ENCODE measurements at places on chromosomes 7 and 10. TPM values are rescaled to one million over a fixed set of nuclear protein-coding genes. Genes with fewer than 3 reads are reported as not detected.
A peak's percentile ranks its signal among the peaks of the same experiment; 100 is the strongest.

The CRPPA gene
- 3.6 TPM for polyA plus RNA-seq

The MOGAT3 gene
- polyA plus RNA-seq = 0.09 TPM

The GATAD1 gene
- polyA plus RNA-seq = 57.8 TPM

The HOXA13 gene
- polyA plus RNA-seq = 0.06 TPM

The ANXA8 gene
- polyA plus RNA-seq = 4.4 TPM

The ASB10 gene
- not detected for polyA plus RNA-seq

The AASS gene
- 74.1 TPM for polyA plus RNA-seq

DNA sequence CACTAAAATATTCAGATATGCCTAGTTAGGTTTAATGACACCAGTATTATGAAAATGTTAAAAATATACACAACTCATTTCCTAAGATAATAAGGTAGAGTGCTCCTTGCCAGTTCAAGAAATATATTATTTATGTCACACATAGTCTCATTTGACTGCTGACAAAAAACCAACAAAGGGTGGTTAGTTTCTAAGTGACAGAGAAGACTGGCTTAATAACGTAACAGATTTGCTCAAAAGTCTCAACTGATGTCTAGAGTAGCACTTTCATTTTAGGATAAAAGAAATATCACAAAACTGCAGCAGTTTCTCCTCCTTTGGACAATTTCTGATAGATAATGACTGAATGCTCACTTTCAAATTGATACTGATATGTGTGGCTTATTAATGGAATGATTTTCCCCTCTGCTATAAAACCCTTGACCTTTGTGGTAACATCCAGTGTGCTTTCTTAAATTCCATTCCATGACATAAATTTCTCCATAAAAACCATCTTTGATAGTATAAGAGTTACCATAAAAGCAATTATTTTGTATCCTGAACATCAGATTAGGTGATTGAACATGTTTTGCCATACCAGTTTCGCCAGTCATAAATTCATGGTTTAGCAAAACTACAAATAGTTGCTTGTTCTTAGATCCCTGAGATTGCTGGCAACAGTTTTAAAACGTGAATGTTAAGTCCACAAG lies 94.2 kb downstream of the NRBF2 start:
- DNase-seq = no peak

GRCh38 chr10:132408823-132409666 lies 12.0 kb downstream of the PWWP2B start:
- no peak for DNase-seq

DNA sequence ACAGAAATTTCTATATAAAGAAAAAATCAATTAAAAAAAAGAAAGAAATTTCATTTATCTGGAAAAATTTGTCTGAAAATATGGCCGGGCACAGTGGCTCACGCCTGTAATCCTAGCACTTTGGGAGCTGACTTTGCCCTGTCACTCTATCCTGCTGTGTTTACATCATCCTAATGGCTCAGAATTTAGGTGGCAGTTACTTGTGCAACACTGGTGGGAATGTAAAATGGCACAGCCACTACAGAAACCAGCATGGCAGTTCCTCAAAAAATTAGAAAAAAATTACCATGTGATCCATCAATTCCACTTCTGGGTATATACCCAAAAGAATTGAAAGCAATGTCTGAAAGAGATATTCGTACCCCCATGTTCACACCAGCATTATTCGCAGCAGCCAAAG lies 405.2 kb upstream of the AUTS2 start:
- no peak for DNase-seq

DNA sequence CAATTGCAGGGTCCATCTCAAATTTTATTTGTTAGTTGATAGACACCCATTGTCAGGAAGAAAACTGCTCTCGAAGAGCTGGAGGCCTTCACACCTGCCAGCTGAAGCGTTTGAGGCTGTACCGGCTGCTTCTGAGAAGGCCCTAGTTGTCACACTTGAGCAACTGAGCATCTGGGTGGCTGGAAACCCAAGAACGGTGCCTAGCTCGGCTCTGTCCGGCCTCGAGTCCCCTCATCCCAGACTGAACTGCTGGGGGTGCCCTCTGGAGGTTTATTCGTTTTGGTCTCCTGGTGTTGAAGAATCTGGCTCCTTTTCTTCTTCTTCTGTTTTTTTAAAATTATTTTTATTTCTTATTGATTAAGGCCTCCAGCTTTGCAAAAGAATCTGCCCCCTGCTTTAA lies 59.3 kb upstream of the EXOC6 start:
- DNase-seq = no peak

DNA sequence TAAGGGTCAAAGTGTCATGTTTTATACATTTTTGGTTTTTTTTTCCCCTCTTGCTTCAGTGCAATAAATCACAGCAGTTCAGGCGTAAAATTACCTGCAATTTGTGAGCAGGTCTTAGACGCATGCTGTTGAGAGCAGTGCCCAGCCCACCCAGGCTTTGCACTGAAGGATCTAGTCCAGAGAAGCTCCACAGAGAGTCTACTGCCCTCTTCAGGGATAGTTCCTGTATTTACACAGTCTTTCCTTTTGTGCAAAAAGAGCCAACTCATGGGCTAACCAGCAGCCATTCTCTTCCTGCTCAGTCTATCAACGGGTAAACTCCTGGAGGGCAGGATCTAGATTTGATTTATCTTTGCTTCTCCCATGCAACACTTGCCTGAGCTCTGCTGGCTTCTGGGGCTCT lies 82.2 kb upstream of the NAMPT start:
- no peak for DNase-seq

GRCh38 chr7:657565-658119 lies 68.9 kb upstream of the DNAAF5 start:
- DNase-seq = no peak

- DNase-seq = no peak
These were observed 14.8 kb upstream of the GSAP start for GRCh38 chr7:77430927-77431326.

DNA sequence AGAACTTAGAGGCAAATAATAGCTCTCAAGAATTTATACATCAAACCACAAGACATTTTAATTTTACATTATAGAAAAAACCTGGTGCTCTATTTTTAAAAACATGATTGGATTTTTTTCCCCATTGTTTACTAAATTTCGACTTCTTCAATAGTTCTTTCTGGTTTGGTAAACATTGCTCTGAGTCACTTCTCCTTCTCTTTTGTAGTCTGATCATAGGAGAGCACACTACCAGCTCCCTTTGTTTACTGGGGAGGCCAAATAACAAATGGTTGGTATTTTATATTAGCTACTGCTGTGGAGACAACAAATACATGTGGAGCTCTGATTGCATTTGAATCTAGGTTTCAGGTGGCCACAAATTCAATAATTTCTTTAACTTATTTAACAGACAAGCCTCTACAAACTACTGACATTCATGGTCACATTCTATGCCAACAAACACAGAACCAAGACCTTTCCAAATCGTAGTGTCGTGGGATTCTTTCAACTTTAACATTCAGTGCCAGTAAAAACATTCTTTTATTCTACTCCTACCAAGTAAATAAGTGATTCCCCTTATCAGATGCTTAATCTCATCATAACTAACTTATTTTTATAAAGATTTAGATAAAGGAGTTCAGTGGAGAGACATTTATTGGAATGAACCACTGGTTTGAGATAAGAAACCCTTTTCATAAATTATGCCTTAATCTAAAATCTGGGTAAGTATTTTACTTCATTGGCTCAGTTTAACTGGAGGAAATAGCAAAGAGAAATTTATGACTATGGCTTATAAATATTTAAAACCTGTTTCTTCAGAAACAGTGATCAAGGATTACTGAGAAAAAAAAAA lies 17.7 kb upstream of the FXYD4 start:
- DNase-seq = no peak

- peak; percentile 29 for DNase-seq
These were observed at the start of gene PIK3AP1 for GRCh38 chr10:96720422-96721206. Gene PIK3AP1, minus strand, starts transcription at chr10:96720514. Its CDS starts 120 bp downstream, at chr10:96720394.

DNA sequence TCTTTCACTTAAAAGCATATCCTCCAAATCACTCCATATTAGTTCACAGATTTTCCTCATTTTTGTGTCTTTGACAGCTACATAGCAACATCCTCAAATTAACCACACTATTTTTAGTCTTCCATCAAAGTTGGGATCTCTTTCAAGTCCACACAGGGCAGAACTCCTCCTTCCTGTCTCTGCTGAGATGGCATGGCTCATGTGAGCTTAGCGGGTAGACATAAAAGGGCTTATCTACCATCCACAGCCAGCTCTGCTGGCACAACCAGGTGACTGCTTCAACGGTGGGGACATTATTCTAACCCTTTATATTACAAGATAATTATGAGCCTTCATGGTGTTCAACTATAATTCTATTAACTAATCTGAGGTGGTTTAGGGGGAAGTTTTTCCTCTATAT lies 35.5 kb downstream of the ICA1 start:
- DNase-seq = no peak

DNA sequence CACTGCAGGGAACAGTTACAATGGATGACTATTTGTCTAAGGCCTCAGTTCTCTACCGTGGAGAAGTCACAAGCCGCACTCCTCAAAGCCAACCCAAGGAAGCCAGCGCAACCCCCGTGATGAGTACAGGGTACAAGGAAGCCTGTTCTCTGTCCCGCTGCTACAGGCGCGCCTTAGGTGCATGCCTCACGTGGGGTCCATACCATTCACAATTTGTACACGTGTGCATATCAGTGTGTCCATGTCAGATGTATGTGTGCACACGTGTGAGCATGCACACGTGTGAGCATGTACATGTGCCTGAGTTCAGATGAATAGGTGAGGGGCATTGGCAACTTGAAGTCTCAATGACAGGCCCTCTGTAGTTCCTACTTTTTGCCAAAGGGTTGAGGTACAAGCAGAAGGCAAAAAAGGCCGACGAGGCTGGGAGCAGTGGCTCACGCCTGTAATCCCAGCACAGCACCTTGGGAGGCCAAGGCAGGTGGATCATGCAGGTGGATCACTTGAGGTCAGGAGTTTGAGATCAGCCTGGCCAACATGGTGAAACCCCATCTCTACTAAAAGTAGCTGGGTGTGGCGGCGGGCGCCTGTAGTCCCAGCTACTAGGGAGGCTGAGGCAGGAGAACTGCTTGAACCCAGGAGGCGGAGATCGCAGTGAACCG lies 62.8 kb downstream of the CTBP2 start:
- no peak for DNase-seq

GRCh38 chr7:150359622-150360362 lies 8.8 kb upstream of the REPIN1 start:
- no peak for DNase-seq

Data from right lung (tissue), 10 donors.